ENCODE measurements at places on chromosomes 1 and 21.

GRCh38 chr1:75501577-75502295 is 109.2 kb downstream of the SLC44A5 start:
- DNase-seq = no peak

DNA sequence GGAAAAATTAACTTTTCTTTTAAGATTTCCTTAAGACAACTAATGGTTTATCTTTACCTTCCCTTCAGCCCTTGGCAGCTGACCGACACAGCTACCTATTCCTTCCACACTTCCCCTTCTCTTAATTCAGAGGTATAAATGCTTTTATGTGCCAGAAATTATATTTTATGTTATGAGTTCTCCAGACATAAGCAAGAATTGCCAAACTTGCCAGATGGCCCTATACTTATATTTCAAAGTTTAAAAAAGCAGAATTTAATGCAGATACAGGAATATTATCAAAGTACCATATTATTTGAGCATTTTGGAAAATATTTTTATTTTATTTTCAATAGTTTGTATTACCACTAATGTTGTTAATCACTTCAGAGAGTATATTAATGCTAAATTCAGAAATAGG is 445.0 kb downstream of the PTBP2 start:
- no peak for DNase-seq

GRCh38 chr1:116544588-116545358 is 26.1 kb downstream of the CD58 start:
- DNase-seq = no peak

- no peak for DNase-seq
Observed at GRCh38 chr1:20604678-20605077, 15.8 kb downstream of the CDA start.

DNA sequence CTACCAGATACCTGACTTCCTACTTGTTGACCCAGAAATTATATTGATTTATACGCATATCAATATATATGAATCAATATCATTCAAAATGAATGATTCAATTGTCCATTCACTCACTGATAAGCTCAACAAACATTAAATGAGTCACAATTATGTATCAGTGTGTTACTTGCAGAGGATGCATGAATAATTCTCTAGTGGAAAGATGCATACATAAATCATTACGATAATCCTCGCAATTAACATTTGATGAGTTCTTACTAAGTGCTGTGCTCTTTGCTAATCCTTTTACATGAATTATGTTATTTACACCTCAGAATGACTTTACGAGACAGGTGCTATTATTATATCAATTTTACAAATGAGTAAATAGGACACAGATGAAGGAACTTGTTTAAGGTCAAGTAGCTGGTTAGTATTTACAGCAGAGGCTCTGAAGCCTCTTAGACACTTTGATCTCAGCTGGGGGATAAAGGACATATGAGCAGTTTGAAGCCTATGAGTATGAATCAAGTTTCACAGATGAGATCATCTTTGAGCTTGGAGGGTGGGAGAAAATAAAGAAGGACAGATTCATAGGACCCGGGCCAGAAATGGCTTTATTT is 112.8 kb upstream of the ADAMTS5 start:
- DNase-seq = no peak

DNA sequence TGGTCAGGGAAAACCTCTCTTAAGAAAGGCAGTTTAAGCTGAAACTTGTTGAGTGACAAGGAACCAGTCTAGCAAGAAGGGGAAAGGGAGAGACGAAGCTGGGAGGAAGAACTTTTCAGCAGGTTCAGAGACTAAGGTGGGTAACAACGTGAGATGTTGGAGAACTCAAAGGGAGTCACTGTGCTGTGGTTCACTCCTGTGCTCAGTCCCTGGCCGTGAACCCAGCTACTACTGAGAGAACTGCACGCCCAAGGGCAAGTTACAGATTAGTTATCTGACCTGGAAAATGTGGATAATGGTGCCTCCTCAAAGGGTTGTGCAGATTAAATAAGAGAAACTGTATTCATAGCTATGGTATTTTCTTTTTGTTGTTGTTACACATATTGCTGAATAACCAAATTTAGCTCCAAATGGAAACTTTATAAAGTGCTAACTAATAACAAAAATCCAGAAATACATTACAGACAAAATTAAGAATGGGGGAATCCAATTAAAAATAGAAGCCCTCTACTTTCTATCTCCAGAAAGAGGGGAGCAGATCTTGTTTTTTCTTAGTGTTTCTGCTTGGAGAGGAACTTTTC is 2.9 kb downstream of the ZBTB40 start:
- DNase-seq = no peak

- no peak for DNase-seq
Observed at GRCh38 chr1:226682871-226683814, 55.9 kb downstream of the ITPKB start.

- no peak for DNase-seq
Observed at GRCh38 chr1:183011859-183012258, 11.4 kb upstream of the LAMC1 start.

DNA sequence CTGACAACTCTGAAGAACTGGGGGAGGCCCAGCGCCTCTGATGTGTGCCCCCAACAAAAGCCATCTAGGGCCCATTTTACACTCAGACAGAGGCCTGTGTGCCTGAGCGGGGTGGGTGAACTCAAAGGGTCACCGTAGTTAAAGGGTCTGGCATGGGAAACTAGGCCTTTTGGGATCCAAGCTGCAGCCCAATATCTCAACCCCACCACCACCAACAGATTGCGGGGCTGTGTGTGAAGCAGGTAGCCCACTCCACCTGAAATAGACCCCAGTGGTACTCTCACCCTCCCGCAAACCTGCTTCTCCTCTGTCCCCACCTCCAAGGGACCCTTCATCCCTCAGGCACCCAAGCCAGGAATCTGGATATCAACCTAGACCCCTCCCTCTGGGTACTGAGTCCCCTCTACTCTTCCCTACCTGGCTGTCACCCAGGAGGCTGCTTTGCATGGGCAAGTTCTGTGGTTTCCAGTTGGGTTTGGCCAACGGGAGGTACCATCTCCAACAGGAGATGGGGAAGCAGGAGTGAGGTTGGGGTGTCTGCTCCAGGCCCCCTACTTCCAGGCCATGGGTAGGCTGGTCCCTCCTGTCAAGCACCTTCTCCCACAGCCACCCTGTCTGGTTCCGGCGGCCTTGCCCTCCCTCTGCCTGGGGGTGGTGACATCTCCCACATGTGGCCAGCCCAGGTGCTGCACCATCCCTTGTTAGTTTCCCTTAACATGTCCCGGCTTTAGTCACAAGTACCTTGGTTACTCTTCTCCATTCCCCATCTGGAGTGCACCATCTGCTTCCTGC is 35.2 kb upstream of the LRP8 start:
- DNase-seq = no peak

DNA sequence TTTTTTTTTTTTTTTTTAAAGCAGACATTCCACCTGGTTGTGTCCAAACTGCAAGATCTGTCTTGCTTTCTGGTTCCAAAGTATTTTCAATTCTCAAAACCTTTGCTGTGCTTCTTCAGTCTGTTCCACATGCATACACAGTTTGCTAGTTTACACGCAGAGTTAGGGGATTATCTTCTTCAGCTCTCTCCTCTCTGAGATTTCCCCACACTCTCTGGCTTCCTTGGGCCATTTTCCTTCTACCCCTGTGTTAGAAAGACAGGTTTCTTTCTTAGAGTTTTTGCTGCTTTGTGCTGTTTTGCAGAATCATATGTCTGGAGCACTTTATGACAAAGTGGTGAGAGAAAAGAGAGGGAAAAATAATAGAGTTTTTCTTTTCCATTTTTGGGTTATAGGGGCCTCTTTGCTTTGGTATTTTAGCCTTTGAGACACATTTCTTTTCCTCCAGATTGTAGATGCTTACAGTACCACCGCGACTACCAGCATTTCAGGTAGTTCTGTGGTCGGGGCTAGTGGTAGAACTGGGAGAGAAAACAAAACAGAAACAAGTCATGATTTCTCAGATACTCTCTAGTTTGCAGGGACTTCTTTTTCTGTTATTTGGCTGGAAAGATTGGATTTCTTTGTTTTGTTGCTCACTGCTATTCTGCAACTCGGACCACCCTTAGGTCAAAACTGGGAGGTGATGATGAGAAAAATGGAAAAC is 66.3 kb downstream of the RABGAP1L start:
- no peak for DNase-seq

DNA sequence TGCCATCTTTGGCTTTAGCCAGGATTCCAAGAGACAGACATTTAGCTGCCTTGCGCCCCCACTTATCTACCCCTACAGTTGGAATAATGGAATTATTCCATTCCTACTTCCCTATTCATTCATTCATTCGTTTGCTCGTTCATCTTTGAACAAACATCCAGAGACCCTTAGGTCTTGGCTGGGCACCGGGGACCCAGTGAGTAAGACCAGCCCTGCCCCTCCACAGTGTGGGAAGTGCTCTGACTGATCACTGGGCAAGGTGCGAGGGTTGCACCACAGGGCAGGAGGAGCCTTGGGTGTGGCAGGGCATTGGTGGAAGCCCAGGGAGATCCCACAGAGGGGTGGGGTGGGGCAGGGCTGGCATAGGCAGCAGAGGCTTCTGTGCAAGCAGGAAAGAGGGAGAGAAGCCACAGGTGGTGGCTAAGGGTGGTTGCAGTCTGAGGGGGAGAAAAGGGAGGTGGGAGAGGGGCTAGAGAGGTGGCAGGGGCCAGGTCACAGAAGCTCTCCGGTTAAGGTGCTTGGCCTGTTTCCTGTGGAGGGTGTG is 35.0 kb upstream of the TMEM61 start:
- no peak for DNase-seq

- no peak for DNase-seq
Observed at GRCh38 chr21:29534448-29534847, 235.7 kb downstream of the BACH1 start.

DNA sequence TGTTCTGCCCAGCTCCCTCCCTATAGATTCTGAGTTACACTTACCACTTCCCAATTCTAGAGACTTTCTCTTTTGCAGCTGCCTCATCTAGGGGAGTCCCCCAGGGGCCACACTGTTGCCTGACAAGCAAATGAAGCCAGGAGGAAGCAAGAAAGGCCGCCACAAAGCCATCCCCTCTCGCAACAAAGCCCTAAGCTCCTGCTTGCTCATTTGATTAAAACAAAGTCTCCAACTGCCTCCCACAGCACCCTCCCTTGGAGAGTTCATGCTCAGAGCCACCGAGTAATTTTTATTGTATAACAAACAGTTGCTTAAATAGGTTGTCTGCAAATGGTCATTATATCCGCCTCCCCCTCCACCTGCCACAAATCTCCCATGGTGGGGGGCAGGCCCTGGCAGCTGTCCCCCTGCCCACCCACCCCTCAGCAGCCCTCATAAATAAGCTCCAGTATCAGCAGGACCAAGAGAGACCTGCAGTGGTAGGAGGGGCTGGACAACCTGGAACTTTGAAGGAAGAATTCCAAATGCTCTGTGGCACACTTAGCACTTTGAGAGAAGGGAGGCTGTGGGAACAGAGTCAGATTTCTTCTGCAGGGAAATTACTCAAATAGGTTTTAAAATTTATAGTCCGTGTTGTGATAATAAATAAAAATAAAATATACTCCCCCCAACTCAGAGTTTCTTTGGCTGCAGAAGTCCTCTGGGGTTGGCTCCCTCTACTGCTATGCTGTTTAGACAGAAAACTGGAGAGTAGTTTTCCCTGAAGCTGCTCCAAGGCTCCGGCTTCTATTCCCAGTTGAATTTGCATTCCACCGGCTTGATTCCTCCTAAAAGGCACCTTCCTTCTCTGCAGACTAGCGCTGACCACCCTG is 237.5 kb downstream of the TTLL7 start:
- DNase-seq = no peak

- peak; percentile 72 for DNase-seq
Observed at GRCh38 chr1:214808845-214809460, 206.0 kb downstream of the CENPF start.

- no peak for DNase-seq
Observed at GRCh38 chr1:160227561-160227960, 22.4 kb downstream of the PEA15 start.

GRCh38 chr1:147079400-147080005 is 92.8 kb downstream of the PRKAB2 start:
- DNase-seq = no peak

DNA sequence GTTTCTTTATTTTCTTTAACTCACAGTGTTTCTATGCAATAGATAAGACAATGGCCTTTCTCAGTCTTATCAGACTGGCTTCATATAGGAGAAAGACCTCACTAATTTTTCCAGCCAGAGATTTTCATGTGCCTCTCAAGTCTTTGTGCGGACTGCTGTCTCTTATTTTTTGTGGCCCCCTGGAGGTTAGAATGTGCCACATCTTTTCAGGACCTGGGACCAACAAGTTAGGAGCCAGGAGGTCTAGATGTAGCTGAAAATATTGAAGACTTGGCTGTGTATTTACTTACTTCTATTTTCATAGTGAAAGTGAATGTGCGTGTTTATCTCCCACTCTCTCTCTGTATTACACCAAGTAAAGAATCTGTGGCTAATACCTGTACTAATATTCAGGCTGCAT is 42.1 kb upstream of the CFHR3 start:
- peak; percentile 17 for DNase-seq

DNA sequence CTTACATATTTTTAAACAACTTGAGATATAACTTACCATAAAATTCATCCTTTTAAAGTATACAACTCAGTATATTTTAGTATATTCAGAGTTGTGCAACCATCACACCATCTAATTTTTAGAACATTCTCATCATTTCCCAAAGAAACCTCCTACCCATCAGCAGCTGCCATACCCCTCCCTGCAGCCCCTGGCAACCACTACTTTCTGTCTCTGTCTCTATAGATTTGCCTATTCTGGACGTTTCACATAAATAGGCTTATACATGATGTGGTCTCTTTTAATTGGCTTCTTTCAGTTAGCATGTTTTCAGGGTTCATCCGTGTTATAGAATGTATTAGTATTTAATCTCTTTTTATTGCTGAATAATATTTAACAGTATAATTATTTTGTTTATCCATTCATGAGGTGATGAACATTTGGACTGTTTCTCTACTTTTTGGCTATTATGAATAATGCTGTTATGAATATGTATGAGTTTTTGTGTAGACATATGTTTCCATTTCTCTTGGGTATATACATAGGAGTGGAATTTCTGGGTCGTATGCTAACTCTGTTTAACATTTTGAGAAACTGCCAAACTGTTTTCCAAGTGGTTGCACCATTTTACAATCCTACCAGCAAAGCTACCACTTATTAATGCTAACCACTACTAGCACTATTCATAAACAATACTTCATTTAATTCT is 29.5 kb downstream of the WDR26 start:
- no peak for DNase-seq

GRCh38 chr1:227120826-227121225 is 180.7 kb downstream of the COQ8A start:
- no peak for DNase-seq

DNA sequence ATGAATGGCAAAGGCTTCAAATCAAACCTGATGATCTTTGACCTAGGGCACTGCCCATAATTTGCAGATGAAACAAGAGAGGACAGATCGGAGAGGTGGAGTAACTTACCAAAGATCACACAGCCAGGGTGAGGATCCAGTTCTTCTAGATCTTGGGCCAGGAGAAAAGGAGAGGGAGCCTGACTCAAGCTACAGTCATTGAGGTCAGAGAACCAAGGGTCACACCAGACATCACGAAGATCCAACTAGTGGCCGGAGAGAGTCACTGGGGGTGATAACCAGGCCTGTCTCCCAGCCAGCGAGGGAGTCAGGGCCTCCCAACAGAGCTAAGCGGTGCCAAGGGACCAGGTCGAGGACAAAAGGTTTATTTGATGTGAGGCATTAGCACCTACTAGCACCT is 115.0 kb downstream of the RIPK4 start:
- no peak for DNase-seq

All from choroid plexus epithelial cell (primary cell).